Activated CD8-positive, alpha-beta T cell treated with anti-CD3 and anti-CD28 coated beads for 36 hours (primary cell): ENCODE measurements at places on chromosomes 4 and X. TPM values are rescaled to one million over a fixed set of nuclear protein-coding genes. Genes with fewer than 3 reads are reported as not detected.

- no peak for DNase-seq
- no peak overlapping the region for H3K27ac ChIP-seq
- peaks cover 4% of the 10 kb centered on the region for H3K36me3 ChIP-seq
- no peak overlapping the region for H3K4me3 ChIP-seq
- no peaks in the 10 kb centered on the region for H3K4me1 ChIP-seq
- no peaks in the 10 kb centered on the region for H3K27me3 ChIP-seq
Observed at GRCh38 chrX:134894373-134894895, 96.4 kb upstream of the SMIM10 start.

DNA sequence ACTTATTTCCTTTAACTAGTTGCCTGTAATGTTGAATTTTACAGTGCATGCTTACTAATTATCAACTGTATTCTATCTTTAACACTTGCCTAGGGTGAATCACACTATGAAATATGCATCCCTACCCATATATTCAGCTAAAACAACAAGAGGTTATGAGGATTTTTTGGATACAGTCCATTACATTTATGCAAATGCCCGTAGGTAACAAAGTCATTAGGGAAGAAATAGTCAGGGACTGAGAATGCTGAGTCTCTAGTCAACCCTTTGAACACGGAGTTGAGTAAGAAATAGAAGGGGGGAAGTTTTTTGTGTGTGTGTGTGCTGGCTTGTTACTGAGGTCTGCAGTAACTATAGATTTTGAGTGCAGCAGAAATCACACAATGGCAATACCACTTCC is 26.1 kb upstream of the CBLL2 start:
- H3K4me3 ChIP-seq = no peak overlapping the region
- DNase-seq = no peak
- H3K4me1 ChIP-seq = no peaks in the 10 kb centered on the region
- no peaks in the 10 kb centered on the region for H3K27me3 ChIP-seq
- H3K36me3 ChIP-seq = peaks cover 6% of the 10 kb centered on the region

GRCh38 chrX:148647651-148648050 is 147.2 kb downstream of the AFF2 start:
- H3K27ac ChIP-seq = no peak overlapping the region
- H3K4me1 ChIP-seq = no peaks in the 10 kb centered on the region
- H3K36me3 ChIP-seq = no peaks in the 10 kb centered on the region
- H3K27me3 ChIP-seq = peaks cover 2% of the 10 kb centered on the region
- no peak for DNase-seq

DNA sequence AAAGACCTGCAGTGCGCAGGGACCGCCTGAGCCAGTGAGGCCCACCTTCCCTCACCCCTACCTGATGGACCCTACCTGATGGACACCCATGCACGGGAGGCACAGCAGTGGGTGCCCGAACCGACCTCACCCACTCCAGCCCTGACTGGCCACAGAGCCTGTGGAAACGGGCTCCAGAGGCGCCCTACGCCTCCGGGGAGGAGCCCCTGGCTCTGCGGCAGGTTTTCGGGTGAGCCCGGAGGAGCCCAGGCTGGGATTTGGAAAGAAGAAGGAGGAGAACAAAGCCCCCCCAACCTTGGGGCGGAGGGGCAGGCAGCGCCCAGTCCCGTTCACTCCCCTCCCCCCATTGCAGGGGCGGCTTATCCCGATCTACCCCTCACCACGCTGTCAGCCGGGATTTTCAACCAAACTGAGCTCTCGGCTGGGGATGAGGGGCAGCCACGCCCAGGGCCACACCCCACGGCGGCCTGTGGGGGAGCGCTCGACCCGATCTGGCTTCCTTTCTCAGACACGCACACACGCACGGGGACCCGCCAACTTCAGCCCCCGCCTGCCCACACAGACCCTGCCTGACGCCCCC is 675 bp downstream of the L1CAM start:
- peaks cover 2% of the 10 kb centered on the region for H3K4me1 ChIP-seq
- H3K36me3 ChIP-seq = no peaks in the 10 kb centered on the region
- peak overlapping the region; percentile 53 for H3K4me3 ChIP-seq
- no peak overlapping the region for H3K27ac ChIP-seq

DNA sequence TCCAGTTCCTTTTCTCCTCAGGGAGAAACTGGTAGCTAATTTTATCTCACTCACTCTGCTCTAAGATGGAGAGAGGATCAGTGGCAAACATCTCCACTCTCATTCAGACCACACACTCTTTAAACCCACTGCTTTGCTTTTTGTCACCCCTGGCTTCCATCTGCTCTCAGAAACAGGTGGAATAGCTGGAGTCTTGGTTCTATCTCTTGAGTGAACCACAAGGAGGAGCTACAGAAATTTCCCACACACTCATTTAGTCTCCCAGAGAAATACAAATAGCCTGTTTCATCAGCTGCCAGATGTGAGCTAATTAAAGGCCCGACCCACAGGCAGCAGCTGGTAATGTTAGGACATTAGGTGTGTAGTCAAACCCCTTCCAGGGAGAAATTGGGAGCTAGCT is 96.6 kb downstream of the STPG2 start:
- no peak for DNase-seq
- no peak overlapping the region for H3K27ac ChIP-seq
- H3K36me3 ChIP-seq = no peaks in the 10 kb centered on the region
- H3K27me3 ChIP-seq = no peaks in the 10 kb centered on the region
- no peaks in the 10 kb centered on the region for H3K4me1 ChIP-seq

GRCh38 chrX:56468441-56468840 is 95.0 kb upstream of the UBQLN2 start:
- H3K36me3 ChIP-seq = peaks cover 8% of the 10 kb centered on the region
- H3K27ac ChIP-seq = no peak overlapping the region
- no peak for DNase-seq
- no peaks in the 10 kb centered on the region for H3K27me3 ChIP-seq
- peaks cover 4% of the 10 kb centered on the region for H3K4me1 ChIP-seq

- DNase-seq = no peak
- no peaks in the 10 kb centered on the region for H3K4me1 ChIP-seq
- no peak overlapping the region for H3K27ac ChIP-seq
- H3K4me3 ChIP-seq = no peak overlapping the region
- H3K36me3 ChIP-seq = no peaks in the 10 kb centered on the region
Observed at GRCh38 chr4:161583549-161583948, 580.3 kb downstream of the FSTL5 start.

DNA sequence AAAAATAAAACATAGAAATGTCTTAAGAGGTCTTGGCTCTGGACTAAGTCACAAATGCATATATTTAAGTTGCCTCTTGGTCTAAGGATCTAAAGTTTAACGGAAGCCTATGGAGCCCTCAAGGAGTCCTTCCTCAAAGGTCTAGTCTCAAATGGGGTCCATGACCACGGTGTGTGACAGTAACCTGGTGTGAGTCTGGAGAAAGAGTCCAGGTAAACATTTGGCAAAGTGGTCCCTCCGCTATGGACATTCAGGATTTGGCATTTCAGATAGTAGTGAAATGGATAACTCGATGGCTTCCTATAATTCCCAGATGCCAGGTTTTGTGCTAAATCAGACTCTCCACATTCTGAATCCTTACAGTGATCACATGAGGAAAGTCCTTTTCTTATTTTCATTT is 44.2 kb downstream of the RHOH start:
- H3K27ac ChIP-seq = peak overlapping the region; percentile 90
- peaks cover 86% of the 10 kb centered on the region for H3K4me1 ChIP-seq
- H3K27me3 ChIP-seq = no peaks in the 10 kb centered on the region

GRCh38 chr4:31442236-31442635 is 722.1 kb downstream of the PCDH7 start:
- H3K27me3 ChIP-seq = no peaks in the 10 kb centered on the region
- DNase-seq = no peak
- H3K36me3 ChIP-seq = no peaks in the 10 kb centered on the region
- H3K27ac ChIP-seq = no peak overlapping the region
- H3K4me1 ChIP-seq = no peaks in the 10 kb centered on the region

DNA sequence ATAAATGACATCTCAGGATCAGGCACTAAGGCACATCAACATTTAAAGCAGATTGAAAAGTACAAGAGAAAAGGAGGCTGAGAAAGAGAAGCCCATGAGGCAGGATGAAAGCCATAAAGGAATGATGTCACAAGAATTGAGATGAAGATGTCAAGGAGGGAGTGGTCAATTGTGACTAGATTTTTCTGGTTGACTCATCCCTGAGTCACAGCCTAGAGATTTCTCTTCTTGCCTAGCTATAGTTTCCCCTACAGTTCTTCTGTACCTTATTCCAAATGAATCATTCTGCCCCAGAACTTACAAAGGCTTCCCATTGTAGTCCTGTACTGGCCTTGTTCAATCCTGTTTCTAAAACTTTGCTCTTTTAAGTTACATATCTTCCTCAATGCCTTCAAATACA is 3.4 kb upstream of the USP53 start:
- H3K4me3 ChIP-seq = peak overlapping the region; percentile 7
- H3K36me3 ChIP-seq = peaks cover 2% of the 10 kb centered on the region
- DNase-seq = peak; percentile 79
- peak overlapping the region; percentile 97 for H3K27ac ChIP-seq
- H3K4me1 ChIP-seq = peaks cover 50% of the 10 kb centered on the region

GRCh38 chr4:7947927-7948326 is 8.3 kb upstream of the AFAP1 start:
- no peak overlapping the region for H3K4me3 ChIP-seq
- H3K36me3 ChIP-seq = no peaks in the 10 kb centered on the region
- H3K27me3 ChIP-seq = peaks cover 4% of the 10 kb centered on the region

GRCh38 chrX:133543654-133544053 is 128.4 kb upstream of the GPC4 start:
- no peaks in the 10 kb centered on the region for H3K27me3 ChIP-seq
- H3K36me3 ChIP-seq = no peaks in the 10 kb centered on the region
- H3K4me1 ChIP-seq = no peaks in the 10 kb centered on the region
- no peak overlapping the region for H3K27ac ChIP-seq

GRCh38 chrX:151703487-151703886 is 8.2 kb downstream of the PRRG3 start:
- no peak overlapping the region for H3K4me3 ChIP-seq
- no peak overlapping the region for H3K27ac ChIP-seq
- no peak for DNase-seq
- no peaks in the 10 kb centered on the region for H3K36me3 ChIP-seq
- H3K4me1 ChIP-seq = no peaks in the 10 kb centered on the region

- peak overlapping the region; percentile 98 for H3K4me3 ChIP-seq
- peaks cover 30% of the 10 kb centered on the region for H3K36me3 ChIP-seq
- H3K27me3 ChIP-seq = no peaks in the 10 kb centered on the region
- H3K27ac ChIP-seq = peak overlapping the region; percentile 98
- peak; percentile 19 for DNase-seq
- peaks cover 36% of the 10 kb centered on the region for H3K4me1 ChIP-seq
Observed at GRCh38 chr4:67546004-67546356, 677 bp upstream of the CENPC start.

DNA sequence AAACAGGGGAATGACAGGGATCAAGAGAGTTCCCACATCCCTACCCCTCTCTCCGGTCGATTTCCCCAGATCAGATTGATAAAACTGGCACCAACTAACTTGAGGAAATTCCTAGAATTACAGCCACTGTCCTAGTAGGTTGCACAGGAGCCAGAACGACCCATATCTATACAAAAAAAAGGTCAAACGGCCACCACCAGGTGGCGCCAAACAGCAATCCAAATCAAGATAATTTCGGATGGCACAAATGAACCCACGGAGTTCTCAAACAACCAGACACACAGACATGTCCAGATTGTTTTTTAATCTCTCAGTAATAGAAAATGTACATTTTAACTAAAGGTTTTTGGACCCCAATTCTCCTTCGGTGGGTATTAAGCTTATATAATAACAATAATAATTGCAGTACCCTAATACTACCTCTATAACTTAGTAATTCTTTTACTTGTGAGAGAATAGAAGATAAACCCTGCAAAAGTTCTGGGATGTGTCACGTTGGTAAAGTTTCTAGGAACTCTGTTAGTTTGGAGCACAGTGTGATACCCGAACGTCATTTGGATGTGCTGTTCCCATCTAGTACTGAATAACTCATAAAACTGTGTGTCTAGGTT is 212.6 kb downstream of the SPOCK3 start:
- no peaks in the 10 kb centered on the region for H3K36me3 ChIP-seq
- no peaks in the 10 kb centered on the region for H3K27me3 ChIP-seq
- no peak overlapping the region for H3K4me3 ChIP-seq
- no peak overlapping the region for H3K27ac ChIP-seq

DNA sequence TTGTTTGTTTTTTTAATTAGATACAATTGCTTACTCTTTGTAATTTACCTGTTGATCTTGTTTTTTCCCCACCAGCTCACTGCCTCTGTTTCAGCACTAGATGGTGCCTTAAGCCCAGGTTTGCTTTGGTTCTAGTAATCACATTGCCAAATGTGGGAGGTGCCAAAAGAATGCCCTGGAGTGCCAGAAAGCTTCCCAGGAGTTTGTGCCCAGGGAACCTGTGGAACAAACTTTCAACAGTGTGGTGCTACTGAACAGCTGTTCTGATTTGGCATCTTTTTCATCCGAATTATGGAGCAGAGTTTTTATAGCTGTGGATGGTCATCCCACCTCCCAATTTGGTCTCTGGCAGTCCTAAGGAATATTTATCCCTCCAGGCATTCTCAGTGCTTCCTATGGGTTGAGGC is 1000.7 kb downstream of the STIM2 start:
- H3K4me3 ChIP-seq = no peak overlapping the region
- H3K36me3 ChIP-seq = no peaks in the 10 kb centered on the region
- no peaks in the 10 kb centered on the region for H3K27me3 ChIP-seq

GRCh38 chr4:16524911-16525554 is 298.8 kb upstream of the TAPT1 start:
- DNase-seq = no peak
- H3K36me3 ChIP-seq = no peaks in the 10 kb centered on the region
- no peaks in the 10 kb centered on the region for H3K4me1 ChIP-seq
- no peak overlapping the region for H3K4me3 ChIP-seq

- peaks cover 2% of the 10 kb centered on the region for H3K27me3 ChIP-seq
- H3K27ac ChIP-seq = no peak overlapping the region
- H3K4me3 ChIP-seq = no peak overlapping the region
- peaks cover 16% of the 10 kb centered on the region for H3K4me1 ChIP-seq
- peak; percentile 2 for DNase-seq
Observed at GRCh38 chrX:134625315-134625718, 33.0 kb downstream of the PLAC1 start.

- no peak overlapping the region for H3K4me3 ChIP-seq
- H3K27ac ChIP-seq = no peak overlapping the region
- H3K4me1 ChIP-seq = peaks cover 14% of the 10 kb centered on the region
- peaks cover 5% of the 10 kb centered on the region for H3K27me3 ChIP-seq
Observed at GRCh38 chrX:154809939-154810665, 4.8 kb upstream of the MPP1 start.

- H3K27ac ChIP-seq = peak overlapping the region; percentile 94
- H3K36me3 ChIP-seq = peaks cover 34% of the 10 kb centered on the region
- peaks cover 44% of the 10 kb centered on the region for H3K4me1 ChIP-seq
- DNase-seq = peak; percentile 50
Observed at GRCh38 chrX:53089224-53089842, 4.6 kb upstream of the KANTR start.

DNA sequence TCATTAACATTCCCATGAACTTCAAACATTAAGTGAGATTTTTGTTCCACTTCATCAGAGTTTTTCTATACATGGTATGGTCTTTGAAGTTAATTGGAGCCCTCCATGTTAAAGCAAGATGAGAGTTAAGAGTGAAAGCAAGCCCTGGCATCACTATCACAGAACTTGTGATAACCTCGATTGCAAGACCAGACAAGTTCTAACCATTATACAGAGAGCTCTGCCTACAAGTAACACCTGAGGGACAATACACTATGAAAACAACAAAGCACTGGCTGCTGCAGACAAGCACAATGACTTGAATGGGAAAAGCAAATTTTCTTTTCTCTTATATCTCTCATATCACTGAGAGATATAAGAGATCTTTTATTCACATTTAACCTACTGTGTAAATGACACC is 126.6 kb upstream of the GYPA start:
- peaks cover 3% of the 10 kb centered on the region for H3K27me3 ChIP-seq
- no peaks in the 10 kb centered on the region for H3K36me3 ChIP-seq
- H3K4me1 ChIP-seq = no peaks in the 10 kb centered on the region
- H3K27ac ChIP-seq = no peak overlapping the region

SMIM31 gene
- not detected for total RNA-seq

ELMOD2 gene
- total RNA-seq = 11.9 TPM

PRSS12 gene
- not detected for total RNA-seq

HSPA4L gene
- total RNA-seq = 4.1 TPM

CFAP47 gene
- total RNA-seq = not detected

GAGE12F gene
- total RNA-seq = not detected

SPATA18 gene
- 0.58 TPM for total RNA-seq
